A549 treated with dexamethasone at 1 μM for 4 hours (cell line): ENCODE measurements at places on chromosomes 4 and X. TPM values are rescaled to one million over a fixed set of nuclear protein-coding genes. Genes with fewer than 3 reads are reported as not detected.

COL4A6 gene
- 13.9 to 17.4 TPM (median 16.8 TPM) in 5 replicates for total RNA-seq

DCX gene
- total RNA-seq: not detected in 5 replicates

GAGE12E gene
- not detected in 5 replicates for total RNA-seq

LPAR4 gene
- total RNA-seq: not detected in 5 replicates

CDX4 gene
- not detected in 5 replicates for total RNA-seq

CPZ gene
- total RNA-seq: 0.11 to 0.40 TPM (median 0.26 TPM) in 5 replicates

DGAT2L6 gene
- total RNA-seq: not detected in 5 replicates

TAF7L gene
- 0.05 to 0.22 TPM (median 0.09 TPM) in 5 replicates for total RNA-seq

CSAG3 gene
- total RNA-seq: not detected in 5 replicates

F11 gene
- total RNA-seq: not detected in 5 replicates

GSPT2 gene
- 8.5 to 10.0 TPM (median 9.7 TPM) in 5 replicates for total RNA-seq

TCEAL1 gene
- total RNA-seq: 32.6 to 45.9 TPM (median 34.2 TPM) in 5 replicates

MAGEB2 gene
- not detected in 5 replicates for total RNA-seq

CCKAR gene
- total RNA-seq: not detected in 5 replicates

LRIT3 gene
- 0.03 to 0.06 TPM (median 0.04 TPM) in 4 of 5 replicates, not detected in the other for total RNA-seq

SPANXN4 gene
- total RNA-seq: not detected in 5 replicates
